CD4-positive, alpha-beta memory T cell (primary cell): ENCODE measurements at places on chromosomes 7 and 10.

DNA sequence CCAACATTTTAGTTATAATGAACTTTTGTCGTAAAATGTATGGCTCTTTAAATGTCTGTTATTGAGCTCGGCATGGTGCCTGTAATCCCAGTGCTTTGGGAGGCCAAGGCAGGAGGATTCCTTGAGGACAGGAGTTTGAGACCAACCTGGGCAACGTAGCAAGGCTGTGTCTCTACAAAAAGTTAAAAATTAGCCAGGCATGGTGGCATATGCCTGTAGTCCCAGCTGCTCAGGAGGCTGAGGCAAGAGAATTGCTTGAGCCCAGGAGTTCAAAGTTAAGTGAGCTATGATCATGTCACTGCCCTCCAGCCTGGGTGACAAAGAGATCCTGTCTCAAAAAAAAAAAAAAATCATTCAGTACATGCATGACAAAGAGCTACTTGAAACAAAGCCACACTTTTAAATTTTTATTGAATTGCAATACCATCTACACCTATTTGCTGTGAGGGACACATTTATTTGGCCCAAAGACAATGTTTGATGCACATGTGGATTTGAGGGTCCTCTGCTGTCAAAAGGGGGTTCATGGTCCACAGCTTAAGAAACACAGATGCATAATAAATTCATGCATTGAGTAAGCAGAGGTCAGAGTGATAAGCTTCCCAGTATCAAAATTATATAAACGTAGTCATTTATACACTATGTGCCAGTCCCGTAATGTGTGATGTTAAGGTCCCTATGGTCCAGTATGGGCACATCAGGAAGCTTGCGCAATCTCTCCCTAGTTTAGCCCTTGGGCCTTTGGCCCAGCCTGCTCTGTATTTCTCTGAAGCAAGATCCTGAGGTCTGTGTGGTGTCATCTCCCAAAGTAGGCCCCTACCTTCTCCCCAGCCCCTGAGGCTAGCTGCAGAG lies 4.4 kb upstream of the MALSU1 start:
- no peak for DNase-seq

DNA sequence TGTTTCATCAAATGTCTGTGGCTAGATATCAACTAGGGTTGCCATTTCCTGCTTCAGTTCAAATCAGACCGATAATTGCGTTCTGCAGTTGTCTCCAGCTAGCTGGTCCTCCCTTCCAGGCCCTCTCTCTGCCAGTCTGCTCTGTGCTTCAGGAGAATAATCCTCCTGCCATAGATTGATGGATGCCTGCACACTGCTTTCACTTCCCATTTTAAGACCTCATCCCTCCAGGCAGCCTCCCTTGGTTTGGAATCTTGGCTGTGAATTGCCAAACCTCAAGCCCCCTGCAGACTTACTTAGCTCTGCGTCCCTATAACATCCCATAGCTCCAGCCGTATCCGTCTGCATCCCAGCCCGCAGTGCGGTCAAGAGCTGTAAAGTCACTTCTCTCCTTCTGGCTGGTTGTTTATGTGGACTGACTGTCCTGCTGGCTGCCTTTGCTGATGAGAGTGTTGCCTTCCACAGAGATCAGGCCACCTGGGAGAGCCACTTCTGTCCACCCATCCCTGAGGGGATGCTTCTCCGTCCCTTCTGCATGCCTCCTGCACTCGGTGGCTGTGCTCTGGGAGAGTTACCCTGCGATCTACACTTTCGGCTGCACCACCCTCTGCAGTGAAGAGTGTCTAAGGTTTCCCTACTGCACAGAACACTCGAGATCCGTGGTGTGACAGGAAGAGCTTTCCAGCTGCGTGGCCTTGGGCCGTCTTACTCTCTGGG lies 22.4 kb upstream of the KLF6 start:
- DNase-seq: peak; percentile 45

- no peak for DNase-seq
These were observed 60.0 kb downstream of the WAC start for GRCh38 chr10:28592953-28593352.

DNA sequence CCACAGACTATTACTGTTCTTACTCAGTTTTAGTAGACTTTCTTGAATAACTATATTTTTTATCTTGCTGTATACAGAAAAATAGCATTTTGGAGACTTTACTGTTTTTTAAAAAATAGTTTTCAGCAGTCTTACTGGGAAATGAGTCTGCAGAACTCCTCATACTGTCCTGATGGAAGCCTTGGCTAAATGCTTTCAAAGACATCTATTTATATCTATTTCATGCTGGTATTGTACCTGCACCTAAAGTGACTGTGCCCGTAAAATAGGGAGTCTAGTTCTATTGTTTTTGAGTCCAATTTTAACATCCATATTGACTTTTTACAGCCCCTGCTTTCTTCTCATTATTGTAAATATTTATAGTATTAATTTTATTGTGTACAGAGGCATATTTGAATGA lies 288.6 kb upstream of the CDC14C start:
- DNase-seq: no peak

- DNase-seq: no peak
These were observed 691 bp upstream of the PPA1 start for GRCh38 chr10:70233939-70234300.

DNA sequence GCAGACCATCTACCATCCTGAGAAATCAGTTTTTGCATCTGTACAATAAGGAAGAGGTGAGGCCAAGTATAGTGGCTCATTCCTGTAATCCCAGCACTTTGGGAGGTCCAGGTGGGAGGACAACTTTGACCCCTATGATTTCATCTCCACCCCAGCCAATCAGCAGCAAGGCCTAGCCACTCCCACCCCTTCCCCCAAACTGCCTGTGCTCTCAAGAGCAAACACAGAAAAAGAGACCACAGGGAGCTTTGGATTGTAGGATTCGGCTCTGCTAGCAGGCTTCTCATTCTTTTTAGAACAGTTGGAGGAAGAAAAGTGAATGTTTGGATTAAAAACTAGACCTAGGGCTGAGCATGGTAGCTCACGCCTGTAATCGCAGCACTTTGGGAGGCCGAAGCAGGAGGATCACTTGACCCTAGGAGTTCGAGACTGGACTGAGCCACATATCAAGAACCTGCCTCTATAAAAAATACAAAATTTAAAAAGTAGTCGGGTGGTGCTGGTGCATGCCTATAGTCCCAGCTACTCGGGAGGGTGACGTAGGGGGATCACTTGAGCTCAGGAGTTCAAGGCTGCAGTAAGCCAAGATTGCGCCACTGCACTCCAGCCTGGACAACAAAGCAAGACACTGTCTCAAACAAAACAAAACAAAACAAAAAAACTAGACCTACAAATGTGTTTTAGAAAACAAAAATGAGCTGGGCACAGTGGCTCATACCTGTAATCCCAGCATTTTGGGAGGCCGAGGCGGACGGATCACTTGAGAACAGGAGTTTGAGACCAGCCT lies 25.1 kb upstream of the PROSER2 start:
- DNase-seq: no peak

DNA sequence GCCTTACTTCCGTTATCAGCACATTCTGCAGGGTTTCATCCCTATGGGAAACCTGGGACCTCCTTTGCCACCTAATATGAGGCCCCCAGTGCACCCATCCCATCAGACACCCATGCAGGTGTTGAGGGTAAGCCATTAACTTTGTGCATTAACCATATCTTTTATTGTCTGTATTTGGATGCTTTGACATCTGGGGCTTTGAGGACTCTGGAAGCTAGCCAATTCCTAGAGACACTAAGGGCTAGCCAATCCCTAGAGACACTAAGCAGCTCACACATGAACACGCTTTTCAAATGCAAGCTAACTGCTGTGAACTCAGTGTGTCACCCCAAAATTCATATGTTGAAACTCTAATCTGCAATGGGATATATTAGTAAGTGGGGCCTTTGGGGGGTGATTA lies 272.5 kb upstream of the COBL start:
- no peak for DNase-seq

DNA sequence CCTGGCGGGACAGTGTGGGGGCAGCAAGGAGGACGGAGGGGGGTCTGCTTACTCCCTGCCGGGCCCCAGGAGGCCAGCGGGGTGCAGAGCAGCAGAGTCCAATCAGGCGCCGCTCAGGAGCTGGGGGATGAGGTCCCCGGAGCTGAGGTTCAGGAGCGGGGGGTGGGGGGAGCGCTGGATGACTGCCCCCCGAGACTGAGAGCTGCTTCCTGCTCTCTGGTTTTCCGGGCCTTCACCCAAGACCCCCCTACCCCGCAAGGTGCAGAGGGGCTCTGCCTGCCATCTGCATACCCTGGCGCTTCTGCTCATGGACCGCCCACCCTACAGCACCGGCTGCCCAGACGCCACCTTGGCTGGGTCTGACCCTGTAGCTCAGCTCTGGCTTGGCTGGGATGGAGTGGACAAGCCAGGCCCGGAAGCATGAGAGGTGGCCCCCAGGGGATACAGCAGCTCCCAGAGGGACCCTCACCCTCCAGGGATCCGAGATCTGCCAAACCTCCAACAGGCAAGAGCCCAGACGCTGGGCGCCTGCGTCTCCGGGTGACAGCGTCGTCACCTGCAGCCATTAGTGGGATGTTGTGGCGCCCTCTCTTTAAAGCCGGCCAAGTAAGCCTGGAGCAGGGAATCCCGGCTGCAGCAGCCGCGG lies 930 bp downstream of the KNDC1 start:
- DNase-seq: no peak

GRCh38 chr10:103666087-103666761 lies 172.7 kb downstream of the NEURL1 start:
- DNase-seq: no peak

- no peak for DNase-seq
These were observed 7.6 kb downstream of the CYP26A1 start for GRCh38 chr10:93081318-93081717.

DNA sequence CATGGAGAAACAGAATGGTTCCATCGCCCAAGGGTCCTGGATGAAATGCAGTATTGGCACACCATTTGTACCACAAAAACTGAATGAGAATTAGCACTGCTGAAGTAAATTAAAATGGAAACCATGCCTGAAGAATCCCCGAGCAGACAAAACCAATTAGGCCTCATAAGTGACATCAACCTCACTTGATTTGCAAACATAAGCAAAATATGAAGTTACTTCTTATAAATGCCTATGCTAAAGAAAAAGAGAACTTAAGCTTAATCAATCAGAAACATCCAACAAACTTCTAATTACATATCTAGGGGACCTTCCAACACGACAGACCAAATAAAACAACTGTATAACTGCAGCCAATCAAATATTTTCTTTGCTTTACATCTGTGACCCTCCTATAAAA lies 4.4 kb downstream of the FAM3C start:
- no peak for DNase-seq

- DNase-seq: no peak
These were observed 74.1 kb downstream of the ADD3 start for GRCh38 chr10:110081911-110082310.

GRCh38 chr10:20288060-20288459 lies 471.8 kb downstream of the PLXDC2 start:
- no peak for DNase-seq

- DNase-seq: no peak
These were observed 1.2 kb upstream of the HOXA2 start for GRCh38 chr7:27103489-27104226.

DNA sequence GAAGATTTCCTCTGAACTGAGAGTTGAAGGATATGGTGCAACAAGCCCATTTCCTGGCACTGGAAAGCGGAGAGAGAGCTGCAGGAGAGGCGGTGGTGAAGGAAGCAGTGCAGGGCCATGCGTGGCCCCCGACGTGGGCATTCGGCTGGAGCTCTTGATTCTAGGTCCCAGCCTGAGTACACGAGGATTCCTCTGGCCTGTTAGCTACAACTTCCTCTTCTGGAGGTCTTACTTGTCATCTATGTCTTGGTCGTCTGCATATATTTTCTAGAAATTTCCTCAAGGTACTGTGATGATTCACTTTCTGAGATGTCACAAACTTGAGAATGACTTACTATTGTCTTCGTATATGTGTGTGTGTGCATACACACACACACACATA lies 59.2 kb upstream of the JAZF1 start:
- DNase-seq: no peak

DNA sequence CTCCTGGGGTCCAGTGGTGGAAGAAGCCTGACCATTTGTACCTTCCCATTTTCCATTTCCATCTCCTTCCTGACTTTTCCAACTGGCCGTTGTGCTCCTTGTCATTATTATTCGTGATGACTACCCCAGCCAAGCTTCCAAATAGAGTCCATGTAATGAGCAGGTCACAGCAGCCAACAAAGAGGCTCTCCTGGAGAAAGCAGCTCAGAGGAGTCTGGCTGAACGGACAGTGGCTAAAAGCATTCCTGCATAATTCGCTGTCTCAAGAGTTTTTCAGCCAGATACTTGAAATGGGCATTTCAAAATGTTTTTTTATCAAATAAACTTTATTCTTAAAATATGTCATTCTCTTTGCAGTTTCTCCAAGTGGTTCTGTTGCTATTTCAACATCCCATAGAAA lies 458.6 kb downstream of the INHBA start:
- no peak for DNase-seq

DNA sequence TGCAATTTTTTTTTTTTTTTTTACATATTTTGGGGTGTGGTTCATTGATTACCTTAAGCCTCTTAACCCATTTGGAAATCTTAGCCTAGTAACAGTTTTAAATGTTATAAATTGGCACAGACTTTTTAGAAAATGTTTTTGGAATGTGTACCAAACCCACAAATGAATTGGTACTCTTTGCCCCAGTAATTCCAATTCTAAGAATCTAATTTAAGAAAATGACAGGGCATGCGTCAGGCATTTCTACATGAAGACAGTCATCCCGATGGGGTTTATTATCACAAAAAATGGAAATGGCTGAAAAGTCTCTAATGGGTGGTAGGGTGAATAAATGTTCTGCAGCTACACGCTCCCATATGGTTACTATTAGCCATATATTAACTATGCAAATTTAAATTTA lies 54.9 kb downstream of the ITIH5 start:
- DNase-seq: no peak

DNA sequence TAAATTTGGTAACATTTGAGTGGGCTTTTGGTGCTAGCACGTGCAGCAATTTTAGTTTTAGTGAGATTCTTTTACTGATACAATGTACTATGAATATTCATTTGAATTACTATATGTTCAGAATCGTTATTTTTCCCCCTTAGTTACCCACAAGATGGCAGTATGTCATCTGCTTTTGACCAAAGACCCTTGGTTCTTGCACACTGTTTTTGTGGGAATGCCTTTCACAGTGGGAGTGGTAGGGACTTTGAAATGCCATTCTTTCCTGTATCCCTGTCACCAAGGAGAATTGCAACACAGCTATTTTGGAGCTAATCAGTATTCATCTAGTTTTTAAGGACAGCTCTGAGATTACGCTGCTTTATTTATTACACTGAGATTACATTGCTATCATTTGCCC lies 40.6 kb downstream of the SEC23IP start:
- DNase-seq: no peak

DNA sequence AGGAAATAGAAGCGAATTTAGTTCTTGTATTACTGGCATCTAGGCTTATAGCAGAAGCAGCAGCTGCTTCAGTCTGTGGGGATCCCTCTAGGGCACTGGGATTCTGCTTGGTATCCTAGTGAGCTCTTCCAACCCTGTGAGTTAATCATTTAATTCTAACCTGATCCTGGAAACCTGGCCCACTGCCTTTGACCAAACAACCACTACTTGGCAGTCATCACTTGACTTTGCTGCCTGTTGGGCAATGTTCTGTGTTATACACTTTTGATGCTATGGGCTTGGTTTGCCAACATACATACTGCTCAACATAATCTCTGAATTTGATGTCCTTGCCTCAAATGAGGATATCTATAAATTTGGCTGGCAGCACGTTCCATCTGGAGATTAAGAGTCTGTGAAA lies 813.4 kb downstream of the ANKRD7 start:
- no peak for DNase-seq

- DNase-seq: no peak
These were observed 2.2 kb upstream of the STRIP2 start for GRCh38 chr7:129431911-129432643.
